T-helper 1 cell treated with Interleukin-12 subunit alpha and Interleukin-12 subunit beta and Interleukin-4 antibody, amounts not matched to agents 30 ng/mL and 1 ng/mL, for 36 hours (primary cell): ENCODE measurements at places on chromosomes 5 and 9. TPM values are rescaled to one million over a fixed set of nuclear protein-coding genes. Genes with fewer than 3 reads are reported as not detected.

ARSK gene
- 4.4 and 4.8 TPM in 2 replicates for total RNA-seq

LTC4S gene
- total RNA-seq: 1.7 and 2.4 TPM in 2 replicates

PCDHA9 gene
- total RNA-seq: not detected in 2 replicates

PCDHGA9 gene
- total RNA-seq: 0.17 and 0.27 TPM in 2 replicates

IL17B gene
- not detected in 2 replicates for total RNA-seq

CAMK4 gene
- 80.6 and 82.8 TPM in 2 replicates for total RNA-seq

TMEM232 gene
- total RNA-seq: 0.86 and 1.2 TPM in 2 replicates

AQP7 gene
- total RNA-seq: 0.27 and 0.54 TPM in 2 replicates

WDR31 gene
- total RNA-seq: 1.2 and 2.0 TPM in 2 replicates

AGXT2 gene
- not detected in 2 replicates for total RNA-seq

SMIM33 gene
- 0.54 and 0.68 TPM in 2 replicates for total RNA-seq

MSMP gene
- total RNA-seq: not detected in 2 replicates

TMEM252 gene
- total RNA-seq: not detected in 2 replicates

ZMAT2 gene
- 62.0 and 63.3 TPM in 2 replicates for total RNA-seq

TMEM215 gene
- not detected in 2 replicates for total RNA-seq

IL4 gene
- total RNA-seq: 12.7 and 12.8 TPM in 2 replicates

POMT1 gene
- total RNA-seq: 40.6 and 47.1 TPM in 2 replicates

PAEP gene
- total RNA-seq: not detected in 2 replicates

BOD1 gene
- total RNA-seq: 19.1 and 19.7 TPM in 2 replicates

SLC6A3 gene
- total RNA-seq: not detected in 2 replicates

KCNV2 gene
- total RNA-seq: not detected in 2 replicates

SUB1 gene
- 477 and 479 TPM in 2 replicates for total RNA-seq

SPATA9 gene
- total RNA-seq: not detected in 2 replicates
